ENCODE measurements at places on chromosomes 3 and 15.

- no peak for DNase-seq
Measured at GRCh38 chr3:18090377-18090776, 334.8 kb downstream of the SATB1 start.

- DNase-seq, result no peak
Measured at GRCh38 chr3:172853921-172854666, 103.6 kb downstream of the ECT2 start.

GRCh38 chr3:39783680-39784079 lies 25.7 kb upstream of the MYRIP start:
- no peak for DNase-seq

GRCh38 chr3:69737392-69737791 lies 1.9 kb upstream of the MITF start:
- DNase-seq, result no peak

DNA sequence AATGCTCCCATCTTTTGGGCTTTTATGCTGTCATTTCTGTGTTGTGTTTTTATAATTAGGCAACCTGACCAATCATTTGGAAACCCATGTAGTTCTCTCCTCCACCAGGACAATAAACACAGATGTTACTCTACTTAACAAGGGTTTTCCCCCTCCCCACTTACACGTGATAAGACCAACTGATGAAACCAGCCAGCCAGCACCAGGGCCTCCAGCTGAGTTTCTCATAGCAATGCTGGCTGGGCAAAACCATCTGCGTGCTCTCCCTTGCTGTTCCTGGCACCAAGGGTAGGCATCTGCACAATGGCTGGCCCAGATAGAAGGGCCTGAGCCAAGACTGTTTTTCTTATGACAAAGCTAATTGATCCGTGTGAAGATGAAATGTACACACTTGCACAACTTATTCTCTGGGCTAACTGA lies 310.4 kb downstream of the PLCL2 start:
- DNase-seq, result no peak

DNA sequence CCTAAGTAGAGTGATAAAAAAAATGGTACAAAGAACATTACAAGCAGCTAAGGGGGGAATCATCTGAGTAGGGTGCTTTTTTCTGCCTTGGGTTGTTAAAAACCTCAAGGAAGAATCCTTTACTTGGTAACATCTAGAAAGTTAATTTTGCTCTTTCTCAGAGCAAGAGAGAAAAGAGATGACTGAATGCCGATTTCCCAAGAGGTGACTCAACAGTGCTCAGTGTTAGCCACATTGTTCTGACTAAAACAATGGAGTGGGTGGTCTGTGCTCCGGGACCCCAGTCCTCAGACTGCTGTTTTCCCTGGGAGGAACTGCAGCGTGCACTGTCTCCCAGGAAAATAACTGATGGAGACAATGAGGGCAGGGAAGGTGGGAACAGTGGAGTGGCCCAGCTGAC lies 41.1 kb upstream of the RASGRP1 start:
- DNase-seq, result no peak

Data from activated naive CD4-positive, alpha-beta T cell (primary cell).